ENCODE measurements at places on chromosomes 6 and 20.

DNA sequence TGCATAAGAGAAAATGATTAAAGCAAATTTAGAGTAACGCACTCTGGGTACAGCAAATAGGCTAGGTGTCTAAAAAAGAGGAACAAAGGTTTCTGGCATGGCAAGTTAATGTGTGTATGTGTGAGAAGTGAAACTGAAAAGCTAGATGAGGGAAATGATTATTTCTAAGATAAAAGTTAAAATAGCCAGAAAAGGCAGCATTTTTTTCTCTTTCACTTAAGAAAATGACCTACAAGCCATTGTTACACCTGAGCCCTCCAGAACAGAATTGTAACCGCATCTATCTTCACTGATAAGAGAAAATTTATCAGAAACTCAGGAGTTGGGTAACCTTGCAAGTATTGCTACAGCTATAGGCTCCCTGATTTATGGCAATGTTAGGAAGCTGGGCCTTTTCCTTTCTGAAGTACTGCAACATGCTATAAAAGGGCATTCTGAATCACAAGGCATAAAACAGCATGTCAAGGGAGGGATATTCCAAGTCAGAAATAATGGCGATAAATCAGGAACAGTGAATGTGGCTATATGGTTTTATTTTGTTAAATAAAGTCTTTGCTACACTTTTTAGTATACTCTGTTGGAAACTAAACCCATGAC is 395.3 kb downstream of the TBC1D32 start:
- DNase-seq = no peak

- no peak for DNase-seq
These were observed 443.0 kb downstream of the PKHD1 start for GRCh38 chr6:51644426-51644825.

DNA sequence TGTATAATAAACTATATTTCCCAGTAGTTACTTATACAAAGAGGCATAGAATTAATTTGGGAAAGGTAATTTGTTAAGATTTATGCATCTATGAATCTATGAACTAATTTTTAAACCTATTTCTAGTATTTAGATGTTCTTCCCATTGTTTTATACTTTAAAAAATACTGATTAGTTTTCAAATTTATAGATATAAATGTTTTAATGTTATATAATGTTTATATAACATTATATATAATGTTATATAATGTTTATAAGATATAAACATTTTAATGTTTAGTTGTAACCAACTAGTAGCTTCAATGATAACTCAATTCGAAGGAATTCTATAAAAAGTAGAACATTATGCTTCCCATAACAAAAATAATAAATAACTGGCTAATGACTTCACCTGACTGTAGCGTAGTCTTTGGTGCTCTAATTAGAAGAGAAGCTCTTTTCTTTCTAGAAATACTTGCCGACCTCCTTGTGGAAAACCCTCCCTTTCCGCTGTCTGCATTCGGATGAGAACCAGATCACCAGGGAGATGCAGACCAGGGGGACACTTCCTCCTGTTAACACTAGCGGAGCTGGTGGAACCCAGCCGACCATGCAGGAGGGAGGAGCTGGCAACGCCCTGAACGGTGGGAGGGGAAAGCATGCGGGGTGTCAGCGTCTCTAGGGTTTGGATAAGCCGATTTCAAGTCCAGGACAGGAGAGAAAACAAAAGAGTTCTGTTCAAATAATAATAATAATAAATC is 158.4 kb downstream of the OR2B2 start:
- DNase-seq = peak; percentile 94

GRCh38 chr6:72913797-72914196 is 291.9 kb downstream of the KCNQ5 start:
- DNase-seq = no peak

DNA sequence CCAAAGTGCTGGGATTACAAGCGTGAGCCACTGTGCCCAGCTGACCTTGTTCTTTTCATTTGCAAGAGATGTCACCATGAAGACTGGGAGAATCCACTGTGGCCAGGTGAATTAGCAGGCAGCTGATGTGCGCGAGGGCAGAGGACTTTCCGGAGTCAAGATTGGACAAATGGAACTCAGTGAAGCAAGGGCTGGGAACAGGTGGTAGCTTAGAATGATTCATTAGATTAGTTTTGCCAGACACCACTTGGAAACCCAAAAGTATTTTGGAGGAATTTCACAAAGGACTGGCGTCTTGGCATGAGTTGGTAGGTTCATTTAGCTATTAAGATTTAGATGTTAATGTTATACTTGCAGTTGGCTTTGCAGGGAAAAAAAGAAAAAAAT is 4.7 kb upstream of the AKAP7 start:
- DNase-seq = no peak

DNA sequence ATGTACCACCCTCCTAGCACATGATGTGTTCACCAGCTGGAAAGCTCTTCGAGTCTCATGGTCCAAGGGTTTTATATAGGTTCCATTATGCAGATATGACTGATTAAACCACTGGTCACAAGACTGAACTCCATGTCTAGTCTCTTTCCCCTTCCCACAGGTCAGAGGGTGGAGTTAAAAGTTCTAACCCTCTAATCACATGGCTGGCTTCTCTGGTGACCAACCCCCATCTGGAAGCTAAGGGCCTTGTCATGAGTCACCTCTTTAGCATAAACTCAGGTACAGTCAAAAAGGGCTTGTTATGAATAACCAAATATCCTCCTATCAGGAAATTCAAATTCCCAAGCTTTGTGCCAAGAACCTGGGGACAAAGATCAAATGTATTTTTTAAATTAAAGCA is 52.0 kb upstream of the KLHL31 start:
- DNase-seq = no peak

GRCh38 chr6:2611092-2611491 is 139.6 kb downstream of the MYLK4 start:
- no peak for DNase-seq

- DNase-seq = peak; percentile 35
These were observed 162.2 kb downstream of the TBXT start for GRCh38 chr6:166005401-166005943.

- DNase-seq = no peak
These were observed 22.8 kb upstream of the CCN6 start for GRCh38 chr6:112030961-112031660.

- no peak for DNase-seq
These were observed 16.4 kb downstream of the CHRNA4 start for GRCh38 chr20:63344616-63345327.

DNA sequence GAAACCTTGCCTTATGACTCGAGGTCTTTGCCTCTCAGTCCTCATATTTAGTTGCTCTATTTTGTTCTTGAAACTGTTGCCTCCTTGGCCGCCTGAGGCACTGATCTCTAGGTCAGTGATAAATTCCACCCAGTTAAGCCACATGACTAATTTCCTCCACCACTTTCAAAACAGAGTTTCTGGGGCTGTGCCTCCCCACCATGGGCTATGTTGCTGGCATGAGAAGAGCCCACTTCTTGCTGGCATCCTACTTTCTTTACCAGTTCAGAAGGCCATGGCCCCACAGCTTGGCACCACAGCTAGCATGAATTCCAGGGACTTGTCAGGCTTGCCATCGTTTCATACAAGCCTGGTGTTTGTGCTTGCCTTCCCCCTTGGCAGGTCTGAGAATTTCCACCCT is 361.4 kb upstream of the JAG1 start:
- no peak for DNase-seq

- DNase-seq = no peak
These were observed 57.8 kb upstream of the C20orf144 start for GRCh38 chr20:33604084-33604990.

DNA sequence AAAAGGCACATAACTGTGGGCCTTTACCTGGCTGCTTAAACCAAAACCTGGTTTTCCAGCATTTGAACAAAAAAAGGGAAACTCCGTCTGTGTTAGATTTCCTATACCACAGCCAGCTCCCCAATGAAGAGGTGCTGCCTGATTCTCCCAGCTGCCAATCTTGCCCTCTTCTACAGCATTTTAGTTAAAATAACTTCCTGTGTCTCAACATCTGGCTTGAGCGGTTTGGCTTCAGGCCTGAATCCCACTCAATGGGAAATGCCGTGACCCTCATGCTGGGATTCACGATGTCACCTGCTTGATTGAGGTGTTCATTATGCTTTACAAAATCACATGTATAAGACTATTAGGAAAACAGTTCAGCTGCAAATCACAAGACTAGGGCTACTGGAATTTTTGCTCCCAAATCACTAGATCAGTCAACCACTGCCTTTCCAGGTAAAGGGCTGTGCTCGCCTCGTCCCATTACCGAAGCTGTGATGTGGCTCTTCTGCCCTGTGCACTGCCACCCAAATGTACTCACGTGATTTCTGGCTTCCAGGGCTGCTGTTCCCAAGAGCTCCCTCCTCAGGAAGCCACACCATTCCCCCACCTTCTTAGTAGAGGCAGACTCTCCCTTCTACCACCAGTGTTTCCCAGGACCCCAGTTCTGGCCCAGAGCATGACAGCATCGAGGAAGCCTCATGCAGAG is 94.6 kb downstream of the PSMG4 start:
- no peak for DNase-seq

DNA sequence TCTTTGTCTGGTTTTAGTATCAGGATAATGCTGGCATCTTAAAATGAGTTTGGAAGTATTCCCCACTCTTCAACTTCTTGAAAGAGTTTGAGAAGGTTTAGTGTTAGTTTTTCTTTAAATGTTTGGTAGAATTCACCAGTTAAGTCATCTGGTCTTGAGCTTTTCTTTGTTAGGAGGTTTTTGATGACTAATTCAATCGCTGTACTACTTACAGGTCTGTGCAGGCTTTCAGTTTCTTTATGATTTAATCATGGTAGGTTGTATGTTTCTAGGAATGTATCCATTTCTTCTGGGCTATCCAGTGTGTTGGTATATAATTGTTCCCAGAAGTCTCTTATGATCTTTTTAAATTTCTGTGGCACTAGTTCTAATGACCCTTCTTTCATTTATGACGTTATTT is 215.5 kb downstream of the LRFN2 start:
- DNase-seq = no peak

DNA sequence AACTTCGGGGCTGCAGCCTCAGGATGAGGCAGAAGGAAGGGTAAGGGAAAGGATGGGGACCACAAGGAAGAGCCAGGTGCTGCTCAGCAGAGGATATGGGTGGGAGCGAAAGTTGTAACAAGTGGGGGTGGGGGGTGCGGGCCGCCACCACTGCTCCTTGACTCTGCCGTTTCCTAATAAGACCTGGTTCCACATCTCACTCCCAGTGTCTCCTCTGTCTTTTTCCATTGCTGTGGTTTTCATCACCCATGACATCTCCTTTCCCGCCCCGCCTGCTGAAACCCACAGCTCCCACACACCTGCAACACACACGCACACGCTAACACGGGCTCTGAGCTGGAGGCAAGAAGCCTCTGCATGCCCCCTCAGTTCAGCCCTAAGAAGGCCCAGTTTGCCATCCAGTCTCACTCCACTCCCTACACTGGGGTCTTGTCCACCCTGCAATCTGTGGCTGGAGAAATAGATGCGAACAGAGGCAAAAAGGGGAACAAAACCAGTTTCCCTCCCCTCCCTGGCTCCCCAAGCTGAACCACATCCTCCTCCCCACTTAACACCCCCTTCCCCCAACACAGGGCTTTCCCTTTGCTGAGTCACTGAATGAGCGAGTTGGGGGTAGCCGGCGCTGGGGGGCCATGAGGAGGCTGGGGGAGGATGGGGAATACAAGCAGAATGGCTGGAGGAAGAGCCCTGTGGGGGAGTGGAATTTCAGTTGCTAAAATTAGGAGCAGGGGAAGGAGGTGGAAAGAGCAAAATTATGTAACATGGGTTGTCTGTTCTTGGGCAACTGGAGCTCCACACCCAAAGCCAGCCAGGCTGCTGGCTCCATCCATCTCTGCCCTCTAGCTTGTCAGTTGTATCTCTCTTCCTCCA is 11.5 kb downstream of the NFKBIL1 start:
- DNase-seq = no peak

- DNase-seq = no peak
These were observed 10.3 kb downstream of the MTO1 start for GRCh38 chr6:73471686-73472290.

DNA sequence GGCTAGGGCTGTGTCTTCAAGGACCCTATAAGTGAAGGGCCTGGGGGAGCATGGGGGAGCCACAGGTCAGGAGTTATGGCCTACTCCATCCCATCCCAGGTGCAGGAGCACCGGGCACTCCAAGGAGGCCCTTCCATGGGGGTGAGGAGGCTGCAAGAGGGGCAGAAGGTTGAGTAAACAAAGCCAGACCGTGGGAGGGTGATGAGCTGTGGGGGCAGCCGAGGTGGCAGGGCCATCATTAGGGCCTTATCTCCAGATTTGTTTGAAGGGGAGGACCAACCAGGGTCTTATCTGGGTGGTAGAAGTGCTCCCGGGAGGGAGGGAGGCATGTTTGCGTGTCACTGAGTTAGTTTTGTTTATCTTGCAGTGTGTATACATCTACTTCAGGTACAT is 2.1 kb upstream of the FAM83C start:
- DNase-seq = no peak

DNA sequence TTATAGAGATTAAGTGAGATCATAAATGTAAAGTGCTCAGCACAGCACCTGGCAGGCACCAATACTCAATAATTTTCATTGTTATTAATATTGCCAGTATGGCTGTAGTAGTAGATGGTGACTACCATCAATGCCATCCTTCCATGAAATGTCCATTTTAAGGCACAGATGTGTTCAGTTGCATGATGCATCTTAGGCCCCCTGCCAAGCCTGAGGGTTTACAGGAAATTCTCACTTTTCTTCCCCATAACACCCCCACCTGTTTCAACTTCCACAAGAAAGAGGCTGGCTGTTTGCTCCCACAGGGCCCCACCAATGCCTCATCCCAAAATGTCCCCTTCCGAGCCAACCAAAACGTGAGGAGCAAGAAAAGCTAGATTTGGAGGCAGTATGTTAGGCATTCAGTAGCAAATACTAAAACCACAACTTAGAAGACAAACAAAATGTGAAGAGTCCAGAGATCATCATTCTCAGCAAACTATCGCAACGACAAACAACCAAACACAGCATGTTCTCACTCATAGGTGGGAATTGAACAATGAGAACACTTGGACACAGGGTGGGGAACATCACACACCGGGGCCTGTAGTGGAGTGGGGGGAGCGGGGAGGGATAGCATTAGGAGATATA is 110.6 kb upstream of the NHSL1 start:
- DNase-seq = no peak

DNA sequence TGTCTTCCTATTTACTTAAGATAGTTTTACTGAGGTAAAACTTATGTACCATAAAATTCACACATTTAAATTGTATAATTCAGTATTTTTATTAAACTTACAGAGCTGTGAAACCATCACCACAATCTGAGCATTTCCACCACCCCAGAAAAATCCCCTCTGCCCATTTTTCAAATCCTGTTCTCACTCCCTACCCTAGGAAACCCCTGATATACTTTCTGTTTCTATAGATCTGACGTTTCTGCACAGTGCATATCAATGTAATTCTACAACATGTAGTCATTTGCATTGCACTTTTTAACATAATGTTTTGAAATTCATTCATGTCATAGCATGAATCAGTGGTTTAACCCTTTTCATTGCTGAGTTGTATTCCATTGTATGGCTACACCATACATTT is 96.7 kb upstream of the OPRM1 start:
- DNase-seq = no peak

GRCh38 chr6:31321820-31322219 is 35.2 kb downstream of the HLA-B start:
- DNase-seq = peak; percentile 70

DNA sequence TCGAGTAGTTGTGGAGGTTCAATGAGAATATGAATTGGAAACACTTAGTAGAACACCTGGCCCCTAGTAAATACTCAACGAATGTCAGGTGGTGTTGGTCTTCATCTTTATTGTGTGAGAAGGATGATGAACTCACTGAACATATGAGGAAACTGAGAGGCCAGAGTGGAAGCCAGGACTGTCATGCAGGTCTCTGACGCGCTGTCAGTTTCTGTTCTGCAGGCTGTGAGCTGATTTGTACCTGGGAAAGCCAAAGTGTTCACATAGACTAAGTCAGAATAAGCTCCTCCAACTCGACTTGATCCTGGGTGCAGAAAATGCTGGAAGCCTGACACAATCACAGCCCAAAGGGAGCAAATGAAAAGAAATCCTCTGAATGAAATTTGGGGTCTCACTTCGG is 222.2 kb downstream of the LY86 start:
- no peak for DNase-seq

Data from GM23338 (cell line).